ENCODE measurements at places on chromosomes 4 and X.

DNA sequence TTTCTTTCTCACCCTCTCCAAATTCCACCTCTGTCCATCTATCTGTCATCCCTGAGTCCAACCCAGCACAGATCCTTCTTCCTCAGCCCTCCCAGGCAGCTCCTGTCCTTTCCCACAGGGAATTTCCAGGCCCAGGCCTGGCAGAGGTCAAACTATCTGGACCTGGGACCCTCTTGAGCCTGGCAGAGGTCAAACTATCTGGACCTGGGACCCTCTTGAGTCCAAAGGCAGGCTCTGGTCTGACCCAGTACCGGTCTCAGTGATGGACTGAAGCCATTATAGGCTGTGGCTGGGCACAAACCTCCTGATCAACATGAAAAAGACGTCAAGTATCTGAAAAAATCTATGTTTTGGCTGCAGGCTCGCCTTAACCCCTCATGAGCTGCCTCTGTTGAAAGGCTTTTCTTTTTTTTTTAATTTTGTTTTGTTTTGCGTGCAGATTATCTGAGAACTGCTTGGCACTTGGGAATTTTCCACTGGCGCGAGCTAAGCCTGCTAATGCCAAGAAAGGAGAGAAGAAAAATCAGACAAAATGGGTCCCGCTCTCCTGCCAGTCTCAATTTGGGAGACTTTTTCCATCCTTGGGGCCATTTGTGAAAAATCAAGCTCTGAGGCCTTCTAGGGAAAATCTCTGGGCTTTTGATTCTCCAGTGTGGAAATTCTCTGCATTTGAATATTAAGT is 31.2 kb downstream of the MSX1 start:
- DNase-seq = no peak

DNA sequence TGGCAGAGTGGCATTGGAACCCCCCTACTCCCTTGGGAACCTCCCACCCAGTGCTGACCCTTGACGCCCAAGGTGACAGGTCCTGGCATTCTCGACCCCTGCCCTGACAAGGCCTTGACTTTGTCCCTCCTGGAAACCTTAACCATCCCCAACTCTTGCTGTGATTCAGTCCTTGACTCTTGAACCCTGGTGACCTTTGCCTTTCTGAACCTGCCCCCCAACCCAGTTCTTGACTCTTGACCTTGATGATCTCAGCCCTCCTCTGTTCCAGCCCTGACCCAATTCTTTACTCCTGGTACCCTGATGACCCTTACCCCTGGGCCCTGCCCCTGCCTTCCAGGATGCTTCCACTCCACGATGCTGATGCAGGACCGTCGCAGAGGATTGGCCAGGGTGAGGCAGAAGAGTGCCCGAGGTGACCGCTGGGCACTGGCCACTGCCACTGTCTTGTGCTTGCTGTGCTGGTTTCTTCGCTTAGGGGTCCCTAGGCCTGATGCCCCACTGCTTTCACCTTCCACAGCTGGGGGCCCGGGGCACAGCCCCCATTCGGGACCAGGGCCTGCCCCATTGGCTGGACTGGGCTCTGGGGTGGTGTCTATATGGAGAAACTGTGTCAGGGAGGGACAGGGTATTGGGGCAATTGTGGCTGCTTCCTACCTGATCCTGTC is 1.7 kb downstream of the CACNA1F start:
- DNase-seq = no peak

DNA sequence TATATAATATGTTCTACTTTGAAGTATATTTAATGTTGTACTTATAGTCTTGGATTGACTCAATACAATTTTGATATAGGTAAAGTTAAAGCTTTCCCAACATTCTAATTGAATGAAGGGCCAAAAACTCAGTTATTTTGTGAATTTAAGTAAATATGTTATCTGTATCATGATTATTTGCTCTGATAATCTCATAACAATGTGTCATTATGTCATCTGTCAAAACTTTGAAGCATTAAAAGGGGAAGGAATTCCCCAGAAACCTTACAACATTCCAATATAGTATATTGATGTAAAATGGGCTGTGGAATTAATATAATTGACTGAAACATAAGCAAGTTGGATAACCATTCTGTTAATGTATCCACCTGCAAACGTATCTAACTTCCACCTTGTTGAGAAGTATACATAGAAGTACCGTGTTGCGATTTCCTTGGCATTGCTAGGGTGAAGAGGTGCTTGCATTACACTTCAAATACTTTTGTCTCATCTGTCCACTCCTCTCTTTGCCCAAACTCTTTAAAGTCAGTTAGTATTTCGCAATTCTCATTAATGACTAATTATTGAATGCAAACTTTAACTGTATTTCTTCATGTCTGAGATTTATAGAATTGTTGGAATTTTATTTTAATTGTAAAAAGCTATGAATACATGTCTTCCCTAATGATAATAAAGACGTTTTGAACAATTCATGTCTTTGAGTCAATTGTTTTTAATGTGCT is 1982.1 kb upstream of the ADGRL3 start:
- DNase-seq = no peak

DNA sequence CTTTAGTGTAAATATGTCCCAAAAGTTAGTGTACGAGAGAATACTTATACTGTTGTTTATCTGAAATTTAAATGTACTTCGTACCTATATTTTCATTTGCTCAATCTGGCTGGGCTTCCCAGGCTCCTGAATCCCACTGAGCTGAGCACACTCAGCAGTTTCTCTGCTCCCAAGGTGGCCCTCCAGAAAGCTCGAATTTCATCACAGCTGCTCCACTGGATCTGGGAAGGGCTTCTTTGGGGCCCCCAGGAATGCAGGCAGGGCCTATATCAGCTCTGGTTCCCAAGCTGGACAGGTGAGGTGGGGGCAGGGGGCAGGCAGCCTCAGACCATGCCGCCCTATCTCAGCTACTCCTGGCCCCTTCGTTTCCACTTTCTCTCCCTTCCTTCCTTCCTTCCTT is 1.5 kb upstream of the FATE1 start:
- DNase-seq = no peak

DNA sequence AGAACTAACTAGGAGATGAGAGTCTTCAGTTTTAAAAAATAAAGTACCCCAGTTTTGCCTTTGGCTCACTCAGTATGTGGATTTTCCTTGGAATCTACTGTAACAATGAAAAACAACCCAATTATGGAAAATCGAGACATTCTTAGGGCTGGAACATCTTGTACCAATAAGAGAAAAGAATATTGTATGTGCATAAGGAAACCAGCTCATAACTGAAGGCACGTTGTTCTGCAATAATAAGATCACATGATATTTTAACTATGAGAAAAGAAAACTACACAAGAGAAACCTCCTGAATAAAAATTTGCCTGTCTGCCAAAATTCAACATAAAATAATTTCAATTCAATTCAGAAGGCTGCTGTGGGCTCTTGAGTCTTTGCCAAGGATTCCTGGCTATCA is 261.8 kb upstream of the EDNRA start:
- DNase-seq = no peak

- no peak for DNase-seq
Measured at GRCh38 chr4:12411072-12411471, 982.4 kb upstream of the HS3ST1 start.

- no peak for DNase-seq
Measured at GRCh38 chr4:99815597-99816011, 1.0 kb upstream of the DAPP1 start.

DNA sequence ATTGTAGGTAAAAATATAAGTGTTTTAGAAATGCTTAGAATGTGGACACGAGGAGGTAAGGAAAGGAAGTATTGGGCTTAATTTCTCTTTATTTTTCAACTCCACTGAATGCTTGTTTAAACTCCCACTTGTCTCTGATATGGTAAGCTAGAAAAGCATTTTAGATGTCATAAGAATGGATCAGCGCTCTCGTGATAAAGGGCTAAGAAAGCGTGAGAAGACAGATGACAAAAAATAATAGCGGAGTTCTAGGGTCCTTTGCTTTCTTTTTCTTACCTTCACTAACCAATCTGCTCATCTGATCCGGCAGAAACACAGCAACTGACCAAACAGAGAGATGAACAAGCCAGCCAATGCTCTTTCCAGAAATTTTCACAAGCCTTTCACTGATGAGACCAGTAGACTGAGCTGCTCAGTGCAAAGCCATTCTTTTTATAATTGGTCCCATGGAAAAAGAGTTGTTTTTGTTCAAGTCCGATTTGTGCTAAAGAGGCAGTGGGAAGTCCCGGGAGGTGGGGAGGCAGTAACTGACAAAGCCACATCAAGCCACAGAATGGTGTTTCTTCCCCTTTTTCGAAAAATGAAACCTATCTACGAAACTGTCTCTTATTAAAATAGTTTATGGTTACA is at the start of gene TASL:
Gene TASL, minus strand, starts transcription at position 405 of the 630 bp plus-strand sequence. CDS start 17,411 bp downstream, outside the sequence.
- peak; percentile 35 for DNase-seq

- DNase-seq = no peak
Measured at GRCh38 chr4:4526401-4526800, 15.4 kb downstream of the STX18 start.

DNA sequence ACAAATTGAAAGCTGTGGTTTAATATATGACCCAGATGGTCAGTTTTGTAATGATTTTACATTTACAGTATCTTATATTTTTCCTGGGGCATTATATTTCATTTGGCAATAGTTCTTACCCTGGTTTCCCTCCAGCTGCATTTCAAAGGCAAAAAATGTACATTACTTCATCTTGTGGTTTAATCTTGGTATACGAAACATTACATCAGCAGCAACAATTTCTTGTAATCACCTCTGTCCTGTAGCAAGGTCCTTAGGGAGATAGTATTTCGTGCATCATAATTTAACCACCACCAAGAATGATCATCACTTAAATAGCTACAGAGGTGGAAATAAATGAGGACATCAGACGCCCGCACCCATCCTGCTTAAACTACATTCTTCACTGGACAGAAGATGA is 48.8 kb downstream of the HS6ST2 start:
- no peak for DNase-seq

DNA sequence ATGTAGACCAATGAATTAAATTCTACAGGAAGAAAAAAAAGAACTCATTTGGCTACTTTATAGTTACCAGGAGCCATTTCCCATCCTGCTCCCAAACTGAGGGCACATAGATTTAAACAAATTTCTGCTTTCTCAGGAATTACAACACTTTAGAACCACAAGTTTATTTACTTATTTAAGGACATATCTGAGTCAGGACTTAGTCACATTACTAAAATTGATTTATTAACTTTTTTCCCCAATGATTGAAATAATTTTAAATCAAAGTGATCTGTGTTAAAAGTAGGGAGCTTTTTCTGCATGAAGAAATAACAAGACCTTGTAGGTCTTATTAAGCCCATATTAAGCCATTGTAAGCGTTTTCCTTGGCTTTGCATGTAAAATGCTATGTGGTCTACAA is 291.0 kb upstream of the HAND2 start:
- no peak for DNase-seq

GRCh38 chr4:136277741-136278140 is 1254.6 kb downstream of the PCDH18 start:
- DNase-seq = no peak

DNA sequence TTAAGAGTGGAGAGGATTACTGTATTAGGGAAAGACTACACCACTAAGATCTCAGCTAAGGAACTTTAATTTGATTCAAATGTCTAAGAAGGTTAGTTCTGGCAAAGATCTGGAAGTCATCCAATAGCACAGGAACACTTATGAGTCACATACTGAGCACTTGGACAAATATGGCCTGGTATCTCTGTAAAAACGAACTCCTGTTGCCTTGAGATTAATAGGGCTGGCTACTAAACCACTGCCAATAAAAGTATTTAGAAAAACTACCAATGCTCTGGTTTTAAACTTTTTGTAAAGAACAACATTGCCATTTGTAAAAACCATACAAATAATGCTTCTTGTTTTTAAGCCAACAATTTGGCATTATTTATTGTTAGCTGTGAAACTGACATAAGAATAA is 70.5 kb downstream of the SEC24D start:
- DNase-seq = no peak
